ENCODE measurements at places on chromosomes 1 and 21.

DNA sequence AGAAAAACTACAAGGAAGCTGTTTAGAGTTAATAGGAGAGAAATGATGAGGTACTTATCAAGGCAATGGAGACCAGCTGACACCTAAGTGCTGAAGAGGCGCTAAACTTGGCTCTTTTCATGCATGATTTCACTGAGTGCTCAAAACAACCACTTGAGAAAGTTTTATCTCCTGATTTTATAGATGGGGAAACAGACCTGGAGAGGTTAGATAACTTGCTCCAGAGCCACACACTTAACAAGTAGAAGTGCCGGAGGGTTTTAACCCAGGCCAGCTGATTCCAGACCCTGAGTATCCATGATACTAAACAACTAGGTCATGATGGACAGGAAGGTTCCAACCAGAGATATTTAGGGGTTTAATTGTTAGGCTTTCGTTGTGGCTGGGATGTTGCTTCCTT lies 25.9 kb downstream of the UBE2U start:
- no peak for DNase-seq

- no peak for DNase-seq
Measured at GRCh38 chr21:15840406-15840805, 110.6 kb downstream of the USP25 start.

GRCh38 chr1:93605812-93606512 lies 75.7 kb downstream of the BCAR3 start:
- no peak for DNase-seq

GRCh38 chr1:60341274-60341673 lies 267.7 kb upstream of the C1orf87 start:
- DNase-seq = no peak

DNA sequence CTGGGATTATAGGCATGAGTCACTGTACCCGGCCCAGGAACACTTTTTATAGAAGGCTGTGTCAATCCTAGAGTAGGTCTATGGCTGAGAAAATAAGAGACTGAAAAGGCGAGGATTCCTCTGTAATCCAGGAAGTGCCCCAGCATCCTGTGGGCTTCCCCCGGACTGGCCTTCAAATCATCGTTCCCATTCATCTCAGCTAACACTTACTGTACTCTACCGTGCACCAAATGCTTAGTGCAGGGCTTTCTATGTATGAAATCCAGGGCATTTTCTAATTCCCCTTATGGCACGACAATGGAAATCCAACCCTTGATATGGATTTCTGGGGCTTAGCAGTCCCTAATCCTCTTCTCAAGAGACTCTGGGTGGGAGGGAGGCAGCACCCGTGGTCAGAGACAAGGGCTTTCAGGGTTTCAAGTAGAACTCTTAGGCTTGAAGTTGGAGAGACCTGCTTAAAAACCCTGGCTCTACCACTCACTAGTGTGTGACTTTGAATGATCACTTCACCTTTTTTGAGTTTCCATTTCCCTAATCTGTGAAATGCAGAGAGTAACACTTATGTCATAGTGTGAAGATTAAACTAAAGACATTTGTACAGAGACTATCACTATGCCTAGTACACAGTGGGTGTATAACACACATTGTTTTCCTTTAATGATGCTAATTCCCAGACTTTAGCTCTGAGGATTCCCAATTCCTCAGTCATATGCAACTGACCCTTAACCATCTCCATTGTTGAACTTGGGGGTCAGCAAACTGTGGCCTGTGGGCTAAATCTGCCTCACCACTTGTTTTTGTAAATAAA lies 20.3 kb downstream of the MECR start:
- no peak for DNase-seq

DNA sequence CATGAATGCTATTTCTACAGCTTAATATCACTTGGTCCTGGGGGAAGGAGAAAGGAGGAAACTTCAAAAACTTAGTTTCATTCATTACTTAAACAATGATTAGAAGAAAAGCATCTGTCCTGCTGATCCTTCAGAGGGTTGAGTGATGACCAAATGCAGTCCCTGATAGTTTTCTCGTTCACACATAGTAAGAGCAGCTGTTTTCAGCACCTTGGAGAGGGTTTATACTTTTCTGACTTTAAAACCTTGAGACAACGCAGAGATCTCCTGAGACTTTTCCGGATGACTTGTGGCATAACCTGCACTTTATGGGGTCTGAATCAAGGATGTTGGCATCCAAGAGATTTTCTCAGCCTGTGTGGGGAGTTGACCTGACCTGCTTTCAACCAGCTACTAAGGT lies 94.0 kb upstream of the KCND3 start:
- DNase-seq = no peak
